ENCODE measurements at places on chromosomes 4 and X.

DNA sequence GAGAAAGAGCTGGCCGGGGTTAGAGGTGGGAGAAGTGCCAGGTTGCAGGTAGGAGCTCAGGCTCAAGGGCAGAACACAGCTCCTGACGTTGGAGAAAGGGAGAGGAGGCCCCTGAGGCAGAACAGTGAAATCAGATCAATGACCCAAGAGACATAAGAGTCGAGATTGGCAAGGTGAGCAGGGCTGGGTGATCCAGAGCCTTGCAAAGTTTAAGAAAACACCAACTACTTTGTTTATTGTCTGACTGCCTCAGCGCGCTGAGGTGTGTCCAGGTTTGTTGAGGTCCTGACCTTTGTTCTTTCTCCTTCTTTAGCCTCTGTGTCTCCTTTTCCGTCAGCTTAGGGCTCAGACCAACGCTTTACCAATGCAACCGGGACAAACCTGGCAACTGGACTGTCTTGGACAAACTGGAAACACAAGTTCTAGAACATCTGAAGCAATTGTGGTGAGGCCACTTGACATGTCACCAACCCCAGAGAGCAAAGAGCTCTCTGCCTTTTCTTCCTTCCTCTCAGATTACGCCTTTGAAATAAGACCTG is 28.3 kb downstream of the CHRNA9 start:
- no peaks in the 10 kb centered on the region for H3K27me3 ChIP-seq
- no peaks in the 10 kb centered on the region for H3K36me3 ChIP-seq
- H3K4me1 ChIP-seq, result peaks cover 4% of the 10 kb centered on the region
- DNase-seq, result no peak

DNA sequence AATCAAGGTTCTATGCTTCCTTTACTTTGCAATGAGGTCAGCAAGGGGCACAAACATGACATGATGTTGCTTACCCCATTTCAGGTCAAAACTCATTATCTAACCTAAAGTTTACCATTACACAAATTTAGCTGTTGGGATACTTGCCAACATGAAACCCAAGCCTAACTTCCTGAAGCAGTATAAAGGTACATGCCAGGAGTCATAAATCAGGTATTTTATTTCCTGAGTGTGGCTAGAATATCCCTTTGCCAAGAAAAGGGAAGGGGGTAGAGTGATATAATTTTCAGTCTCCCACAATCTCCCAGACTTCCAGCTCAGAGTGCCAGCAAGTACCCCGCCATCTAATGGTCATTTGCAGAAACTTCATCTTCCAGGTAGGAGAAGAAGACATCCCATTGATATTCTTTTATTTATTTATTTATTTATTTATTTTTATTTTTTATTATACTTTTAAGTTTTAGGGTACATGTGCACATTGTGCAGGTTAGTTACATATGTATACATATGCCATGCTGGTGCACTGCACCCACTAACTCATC is 136.6 kb downstream of the NEXMIF start:
- H3K4me3 ChIP-seq, result no peak overlapping the region
- H3K27ac ChIP-seq, result no peak overlapping the region
- no peaks in the 10 kb centered on the region for H3K4me1 ChIP-seq
- no peaks in the 10 kb centered on the region for H3K36me3 ChIP-seq

GRCh38 chrX:69036674-69037573 is 128.3 kb downstream of the PJA1 start:
- no peak overlapping the region for H3K27ac ChIP-seq
- DNase-seq, result no peak
- H3K27me3 ChIP-seq, result no peaks in the 10 kb centered on the region

- H3K27me3 ChIP-seq, result no peaks in the 10 kb centered on the region
- DNase-seq, result peak; percentile 3
- peaks cover 3% of the 10 kb centered on the region for H3K4me1 ChIP-seq
- H3K36me3 ChIP-seq, result peaks cover 45% of the 10 kb centered on the region
- no peak overlapping the region for H3K4me3 ChIP-seq
Observed at GRCh38 chr4:112321776-112322684, 24.9 kb downstream of the ALPK1 start.

DNA sequence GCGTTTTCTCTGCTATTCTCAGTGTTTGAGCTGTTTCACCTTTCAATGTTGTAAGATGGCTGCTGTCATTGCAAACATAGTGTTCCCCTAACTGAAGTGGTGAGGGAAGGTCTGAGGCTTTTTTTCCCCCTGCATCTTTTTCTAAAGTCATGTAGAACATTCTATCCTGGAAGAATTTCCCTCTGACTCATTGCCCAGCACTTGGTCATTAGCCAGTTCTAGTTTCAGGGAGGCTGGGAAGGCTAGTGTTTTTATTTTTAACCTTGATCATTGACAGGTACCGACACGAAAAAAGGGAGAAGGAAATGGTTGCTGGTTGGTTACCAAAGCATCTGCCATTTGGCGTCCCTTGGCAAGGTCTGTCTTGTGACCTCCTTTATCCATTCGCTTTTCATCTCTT is 6.6 kb downstream of the LANCL3 start:
- no peaks in the 10 kb centered on the region for H3K36me3 ChIP-seq
- DNase-seq, result no peak
- H3K4me1 ChIP-seq, result no peaks in the 10 kb centered on the region
- H3K27ac ChIP-seq, result no peak overlapping the region
- no peaks in the 10 kb centered on the region for H3K27me3 ChIP-seq
- no peak overlapping the region for H3K4me3 ChIP-seq

- no peaks in the 10 kb centered on the region for H3K27me3 ChIP-seq
- H3K27ac ChIP-seq, result no peak overlapping the region
- H3K4me1 ChIP-seq, result no peaks in the 10 kb centered on the region
- no peak for DNase-seq
Observed at GRCh38 chr4:118086344-118086743, 52.1 kb downstream of the NDST3 start.

GRCh38 chr4:185524888-185525863 is 10.1 kb downstream of the PDLIM3 start:
- H3K4me3 ChIP-seq, result no peak overlapping the region
- H3K4me1 ChIP-seq, result peaks cover 8% of the 10 kb centered on the region
- no peak for DNase-seq
- peak overlapping the region; percentile 62 for H3K27ac ChIP-seq

GRCh38 chr4:82968972-82969371 is 41.7 kb downstream of the LIN54 start:
- H3K36me3 ChIP-seq, result no peaks in the 10 kb centered on the region
- DNase-seq, result no peak
- H3K4me1 ChIP-seq, result no peaks in the 10 kb centered on the region
- H3K27me3 ChIP-seq, result no peaks in the 10 kb centered on the region

GRCh38 chrX:136417806-136418205 is 69.9 kb upstream of the BRS3 start:
- no peak for DNase-seq
- H3K27me3 ChIP-seq, result no peaks in the 10 kb centered on the region
- no peaks in the 10 kb centered on the region for H3K36me3 ChIP-seq
- no peaks in the 10 kb centered on the region for H3K4me1 ChIP-seq
- no peak overlapping the region for H3K4me3 ChIP-seq
- H3K27ac ChIP-seq, result no peak overlapping the region

GRCh38 chr4:89249716-89250361 is 57.8 kb downstream of the GPRIN3 start:
- H3K4me1 ChIP-seq, result no peaks in the 10 kb centered on the region
- no peaks in the 10 kb centered on the region for H3K36me3 ChIP-seq
- H3K4me3 ChIP-seq, result no peak overlapping the region
- no peak overlapping the region for H3K27ac ChIP-seq
- H3K27me3 ChIP-seq, result no peaks in the 10 kb centered on the region

- H3K27ac ChIP-seq, result peak overlapping the region; percentile 60
- no peaks in the 10 kb centered on the region for H3K36me3 ChIP-seq
Observed at GRCh38 chr4:15423285-15423711, 4.5 kb upstream of the C1QTNF7 start.

DNA sequence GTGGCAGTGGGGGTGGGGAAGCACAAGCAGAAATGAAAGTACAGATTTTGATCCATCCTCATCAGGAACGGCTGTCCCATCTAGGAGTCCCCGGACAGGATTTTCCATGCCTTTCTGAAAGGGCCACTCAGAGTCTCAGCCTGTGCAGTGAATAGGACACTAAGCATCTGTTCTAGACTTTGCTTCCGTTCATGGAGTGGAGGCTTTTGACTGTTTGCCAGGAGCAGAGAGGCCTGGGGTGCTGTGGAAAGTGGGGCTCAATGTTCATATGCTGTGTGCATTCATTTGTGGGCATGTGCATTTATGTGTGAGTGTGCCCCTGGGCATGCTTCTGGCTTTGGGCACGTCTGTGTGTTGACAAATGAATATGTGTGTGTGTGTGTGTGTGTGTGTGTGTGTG is 25.6 kb upstream of the MAMLD1 start:
- no peaks in the 10 kb centered on the region for H3K27me3 ChIP-seq
- no peaks in the 10 kb centered on the region for H3K4me1 ChIP-seq
- no peak overlapping the region for H3K4me3 ChIP-seq

DNA sequence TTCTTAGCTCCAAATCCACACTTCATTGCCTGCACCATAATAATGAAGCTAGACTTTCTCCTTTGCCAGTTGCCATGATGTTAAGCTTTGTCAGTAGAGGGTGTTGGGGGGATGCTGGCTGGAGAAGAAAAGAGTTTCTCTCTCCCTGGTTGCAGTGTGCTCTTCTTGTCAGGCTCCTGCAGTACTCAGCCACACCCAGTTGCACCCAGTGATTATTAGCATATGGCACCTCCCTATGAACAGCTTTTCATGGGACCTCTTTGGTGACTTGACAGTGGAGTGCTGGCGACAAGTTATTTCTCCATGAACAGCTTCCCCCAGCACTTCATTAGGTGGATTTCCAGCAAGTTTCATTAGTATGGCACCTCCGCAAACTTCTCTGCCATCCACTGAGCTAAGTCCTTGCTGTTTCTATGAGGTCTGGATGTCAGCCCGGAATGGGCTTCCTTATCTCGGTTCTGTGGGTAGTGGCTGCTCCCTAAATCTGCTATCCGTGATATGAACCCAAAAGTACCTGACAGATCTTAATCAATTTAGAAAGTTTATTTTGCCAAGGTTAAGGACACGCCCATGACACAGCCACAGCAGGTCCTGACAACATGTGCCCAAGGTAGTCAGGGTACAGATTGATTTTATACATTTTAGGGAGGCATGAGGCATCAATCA is 18.8 kb upstream of the OTUD4 start:
- H3K4me1 ChIP-seq, result no peaks in the 10 kb centered on the region
- H3K27me3 ChIP-seq, result no peaks in the 10 kb centered on the region
- H3K27ac ChIP-seq, result no peak overlapping the region

DNA sequence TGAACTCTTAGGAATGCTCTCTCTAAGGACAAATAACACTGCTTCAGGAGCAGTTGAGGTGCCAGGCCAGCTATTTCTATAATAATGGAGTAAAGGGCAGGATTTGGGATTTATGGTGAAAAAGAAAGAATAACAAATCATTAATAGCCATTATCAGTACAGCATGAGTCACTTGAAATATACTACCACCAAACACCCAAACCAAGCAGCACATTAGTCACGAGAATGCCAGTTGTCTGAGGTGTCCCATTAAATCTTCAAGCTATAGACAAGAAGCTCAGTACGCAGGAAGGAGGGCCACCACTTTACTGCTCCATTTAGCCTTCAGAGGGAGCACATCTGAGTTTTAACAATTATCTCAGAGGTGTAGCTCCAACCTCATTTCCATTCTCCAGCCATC is 106.8 kb upstream of the MAGEA10 start:
- no peaks in the 10 kb centered on the region for H3K27me3 ChIP-seq
- no peak overlapping the region for H3K27ac ChIP-seq
- H3K36me3 ChIP-seq, result no peaks in the 10 kb centered on the region
- H3K4me3 ChIP-seq, result no peak overlapping the region
- no peak for DNase-seq

- H3K4me1 ChIP-seq, result no peaks in the 10 kb centered on the region
- DNase-seq, result no peak
- no peak overlapping the region for H3K4me3 ChIP-seq
- H3K27ac ChIP-seq, result no peak overlapping the region
Observed at GRCh38 chr4:1895971-1896657, 24.9 kb downstream of the NSD2 start.

DNA sequence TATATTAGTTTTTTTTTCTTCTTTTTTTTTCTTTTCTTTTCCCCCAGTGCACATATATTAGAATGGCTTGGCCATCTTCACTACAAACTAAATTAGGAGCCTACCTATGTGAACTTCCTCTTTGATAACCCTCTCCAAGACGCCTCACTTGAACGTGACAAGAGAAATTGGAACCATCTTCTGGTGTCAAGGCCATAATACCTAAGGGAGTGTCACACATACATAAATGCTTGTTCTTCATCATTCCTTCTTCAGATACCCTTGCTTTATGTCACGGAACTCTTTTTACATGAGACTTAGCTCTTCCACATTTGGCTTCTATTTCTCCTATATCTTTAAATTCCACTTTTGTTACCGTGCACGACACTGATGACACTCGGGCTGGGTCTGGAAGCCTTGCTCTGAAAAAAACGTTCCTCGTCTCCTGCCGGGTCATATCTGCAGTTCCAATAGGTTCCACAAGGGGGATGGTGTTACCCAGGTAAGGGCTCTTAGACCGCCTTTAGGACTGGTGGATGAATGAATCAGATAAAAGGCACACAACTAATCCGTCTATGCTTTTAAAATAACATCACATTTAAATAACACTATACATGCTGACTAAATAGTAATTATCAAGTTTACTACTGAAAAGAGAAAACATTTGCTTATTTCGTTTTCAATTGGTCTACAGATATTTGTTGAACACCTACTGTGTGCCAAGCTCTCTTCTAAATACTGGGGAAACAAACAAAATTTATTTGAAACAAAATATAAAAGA is 19.9 kb downstream of the DGAT2L6 start:
- DNase-seq, result no peak
- H3K36me3 ChIP-seq, result no peaks in the 10 kb centered on the region
- no peaks in the 10 kb centered on the region for H3K4me1 ChIP-seq
- H3K4me3 ChIP-seq, result no peak overlapping the region
- H3K27ac ChIP-seq, result no peak overlapping the region
- no peaks in the 10 kb centered on the region for H3K27me3 ChIP-seq

DNA sequence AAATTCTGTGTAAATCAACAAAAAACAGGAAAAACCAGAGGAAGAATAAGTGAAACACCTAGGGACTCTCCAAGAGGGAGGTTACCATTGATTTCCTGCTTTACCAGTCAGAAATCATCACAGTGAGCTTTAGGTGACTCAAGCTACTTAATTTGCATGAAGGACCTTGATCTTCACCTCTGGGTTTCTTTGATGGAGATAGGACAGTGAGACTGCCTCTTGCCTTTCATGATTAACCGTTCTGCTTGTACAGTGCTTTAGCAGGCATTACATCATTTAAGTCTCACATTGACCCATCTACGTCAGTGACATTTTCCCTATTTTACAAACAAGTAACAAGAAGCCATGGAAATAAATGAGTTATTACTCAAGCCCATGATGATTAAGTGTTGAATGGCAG is 3.4 kb upstream of the GK start:
- H3K4me3 ChIP-seq, result no peak overlapping the region
- DNase-seq, result no peak
- H3K27ac ChIP-seq, result no peak overlapping the region
- no peaks in the 10 kb centered on the region for H3K27me3 ChIP-seq
- no peaks in the 10 kb centered on the region for H3K36me3 ChIP-seq

- H3K4me3 ChIP-seq, result no peak overlapping the region
- H3K27ac ChIP-seq, result peak overlapping the region; percentile 66
- DNase-seq, result no peak
- no peaks in the 10 kb centered on the region for H3K27me3 ChIP-seq
- peaks cover 86% of the 10 kb centered on the region for H3K4me1 ChIP-seq
Observed at GRCh38 chr4:7904952-7905915, 34.4 kb downstream of the AFAP1 start.

- no peaks in the 10 kb centered on the region for H3K36me3 ChIP-seq
- no peaks in the 10 kb centered on the region for H3K27me3 ChIP-seq
- no peak for DNase-seq
- H3K27ac ChIP-seq, result no peak overlapping the region
Observed at GRCh38 chrX:74408304-74408703, 13.0 kb upstream of the SLC16A2 start.

GRCh38 chrX:154411981-154412340 is 622 bp downstream of the TAFAZZIN start:
- H3K27me3 ChIP-seq, result no peaks in the 10 kb centered on the region
- peak overlapping the region; percentile 85 for H3K4me3 ChIP-seq
- DNase-seq, result no peak
- peak overlapping the region; percentile 97 for H3K27ac ChIP-seq
- H3K4me1 ChIP-seq, result peaks cover 47% of the 10 kb centered on the region
- no peaks in the 10 kb centered on the region for H3K36me3 ChIP-seq

Data from esophagus squamous epithelium (tissue), 5 donors.